ENCODE measurements at places on chromosomes 6 and 20.

DNA sequence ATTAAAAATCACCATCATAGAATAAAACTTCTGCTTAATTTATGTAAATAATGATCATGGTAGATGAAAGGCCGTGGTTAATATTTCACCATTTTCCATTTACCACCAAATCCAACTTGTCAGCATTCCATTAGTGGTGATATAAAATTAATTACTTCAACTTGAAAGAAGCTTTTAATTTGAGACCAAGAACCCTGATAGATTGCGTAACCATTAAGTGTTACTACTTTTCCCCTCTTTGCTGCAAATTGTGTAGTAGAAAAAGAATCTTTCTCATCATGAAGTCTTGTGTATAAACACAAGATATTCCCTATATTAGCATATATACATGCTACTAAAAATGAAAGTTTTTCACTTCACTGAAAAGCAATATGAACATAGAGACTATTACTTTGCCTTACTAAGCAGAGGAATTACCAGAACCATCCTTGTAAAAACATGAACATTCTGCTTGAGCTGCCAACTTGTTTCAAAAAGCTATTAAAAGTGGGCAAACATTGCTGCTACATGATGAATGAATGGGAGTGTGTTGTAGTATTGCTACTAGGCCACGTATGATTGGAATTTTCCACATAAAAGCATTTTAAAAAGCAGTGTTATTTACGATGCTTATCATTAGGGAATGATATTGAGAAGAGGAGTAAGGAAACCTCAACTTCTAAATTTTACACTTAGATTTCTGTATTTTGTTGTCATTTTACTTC is 35.0 kb downstream of the STX11 start:
- DNase-seq: no peak

- DNase-seq: no peak
Measured at GRCh38 chr6:25286891-25287290, 7.7 kb downstream of the CARMIL1 start.

DNA sequence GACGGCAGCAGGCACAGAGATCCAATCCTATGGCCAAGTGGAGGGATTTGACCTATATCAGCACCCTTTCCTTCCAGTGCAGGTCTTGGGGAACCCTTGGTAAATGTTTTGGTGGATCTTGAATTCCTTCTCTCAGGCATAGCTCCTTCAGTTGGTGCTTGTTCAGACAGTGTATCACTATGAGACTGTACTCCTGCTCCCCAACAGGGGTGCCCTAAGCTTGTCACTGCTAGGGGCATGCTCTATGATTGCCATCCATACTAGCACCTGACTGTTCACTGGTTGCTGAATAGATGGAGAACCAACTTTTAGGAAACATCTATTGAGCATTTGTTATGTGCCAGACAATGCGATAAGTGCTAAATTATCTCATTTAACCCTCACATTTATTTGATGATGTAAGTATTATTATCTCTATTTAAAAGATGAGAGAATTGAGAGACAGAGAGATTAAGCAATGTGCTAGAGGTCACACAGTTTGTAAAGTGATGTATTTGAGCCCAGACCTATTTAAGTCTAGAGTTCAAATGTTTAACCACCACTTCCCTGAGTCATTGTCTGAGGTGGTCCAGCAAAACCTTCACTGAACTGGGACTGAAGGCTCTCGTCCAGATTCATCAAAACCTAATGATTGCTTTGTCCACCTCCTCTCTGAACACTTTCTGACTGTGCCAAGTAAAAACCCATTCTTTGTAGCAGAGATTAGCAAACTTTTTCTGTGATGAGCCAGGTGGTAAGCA is 34.3 kb downstream of the ADGRF1 start:
- no peak for DNase-seq

DNA sequence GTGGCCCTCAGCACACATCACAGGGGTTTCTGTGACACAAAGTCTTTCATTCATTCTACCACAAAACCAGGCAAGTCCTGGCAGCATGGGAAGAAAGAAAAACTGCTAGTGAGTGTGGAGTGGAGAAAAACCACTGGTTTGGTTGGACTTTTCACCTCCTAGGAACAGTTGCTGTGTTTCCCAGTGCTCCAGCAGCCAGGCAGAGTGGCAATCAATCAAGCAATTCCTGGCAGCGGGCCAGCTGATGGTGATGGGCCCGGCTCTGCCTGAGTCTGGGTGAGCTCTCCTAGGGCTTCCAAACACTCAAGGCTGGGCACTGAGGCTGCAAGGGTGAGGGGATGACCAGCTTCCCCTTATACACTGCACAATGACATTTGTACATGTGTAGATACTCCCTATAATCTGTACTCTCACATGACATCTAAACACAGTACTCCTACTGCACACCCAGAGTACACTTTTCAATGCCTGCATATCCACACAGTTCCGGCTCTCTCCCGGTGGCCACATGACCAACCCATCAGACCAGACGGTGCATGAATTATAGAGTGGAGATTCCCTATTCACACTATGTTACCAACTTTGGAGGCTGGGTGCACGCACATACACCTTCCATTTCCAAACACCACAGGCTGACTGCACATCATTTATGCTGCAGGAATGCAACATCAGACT is 156.6 kb downstream of the UNC5CL start:
- no peak for DNase-seq

DNA sequence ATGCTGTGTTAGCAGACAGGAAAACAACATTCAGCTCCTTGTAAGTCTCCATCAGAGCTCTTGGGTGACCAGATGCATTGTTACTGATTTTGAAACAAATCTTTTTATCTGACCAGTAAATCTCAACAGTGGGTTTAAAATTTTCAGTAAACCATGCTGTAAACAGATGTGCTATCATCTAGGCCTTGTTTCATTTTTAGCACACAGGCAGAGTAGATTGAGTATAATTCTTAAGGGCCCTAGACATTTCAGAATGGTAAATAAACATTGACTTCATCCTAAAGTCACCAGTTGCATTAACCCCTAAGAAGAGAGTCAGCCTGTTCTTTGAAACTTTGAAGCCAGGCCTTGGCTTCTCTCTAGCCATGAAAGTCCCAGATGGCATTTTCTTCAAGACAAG is 237.2 kb upstream of the BMP2 start:
- no peak for DNase-seq

Data from activated T-helper 9 cell treated with anti-CD3 and anti-CD28 coated beads, Interleukin-2, amount 50 U/mL, for 16 hours (primary cell).